ENCODE measurements at places on chromosomes 16 and 17.

DNA sequence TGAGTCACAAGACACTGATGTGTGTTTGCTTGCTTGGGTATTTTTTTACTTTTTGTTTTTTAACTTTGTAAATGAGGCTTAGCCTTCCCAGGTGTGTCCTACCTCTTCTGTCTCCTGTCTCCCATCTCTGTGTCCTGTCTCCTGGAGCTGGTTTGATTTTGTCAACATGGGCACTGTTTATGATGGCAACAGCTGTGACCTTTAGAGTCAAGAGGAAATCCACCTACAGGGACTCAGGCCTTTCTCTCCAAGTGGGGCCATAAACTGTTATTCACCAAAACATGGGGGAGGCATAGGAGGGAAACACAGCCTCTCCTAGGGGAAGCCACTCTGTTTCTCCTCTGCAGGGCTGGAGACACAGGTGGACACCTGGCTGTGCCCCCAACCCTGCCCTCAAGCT is 13.1 kb upstream of the PLCG2 start:
- no peak for DNase-seq

- DNase-seq = no peak
Measured at GRCh38 chr16:53068423-53068833, 13.6 kb downstream of the CHD9 start.

- DNase-seq = no peak
Measured at GRCh38 chr16:25478476-25478875, 213.3 kb upstream of the HS3ST4 start.

DNA sequence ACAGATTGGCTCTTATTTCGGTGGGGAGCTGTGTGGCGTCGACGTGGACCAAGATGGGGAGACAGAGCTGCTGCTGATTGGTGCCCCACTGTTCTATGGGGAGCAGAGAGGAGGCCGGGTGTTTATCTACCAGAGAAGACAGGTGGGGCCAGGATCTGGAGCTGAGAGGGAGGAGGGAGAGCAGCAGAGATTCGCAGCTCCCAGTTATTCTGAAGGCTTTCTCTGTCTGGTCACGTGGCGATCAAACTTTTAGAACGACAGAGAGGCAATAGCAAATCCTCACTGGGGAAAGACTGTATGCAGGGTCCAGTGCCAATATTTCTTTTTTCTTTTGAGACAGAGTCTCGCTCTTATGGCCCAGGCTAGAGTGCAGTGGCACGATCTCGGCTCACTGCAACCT is 22.2 kb downstream of the ITGAL start:
- DNase-seq = no peak

DNA sequence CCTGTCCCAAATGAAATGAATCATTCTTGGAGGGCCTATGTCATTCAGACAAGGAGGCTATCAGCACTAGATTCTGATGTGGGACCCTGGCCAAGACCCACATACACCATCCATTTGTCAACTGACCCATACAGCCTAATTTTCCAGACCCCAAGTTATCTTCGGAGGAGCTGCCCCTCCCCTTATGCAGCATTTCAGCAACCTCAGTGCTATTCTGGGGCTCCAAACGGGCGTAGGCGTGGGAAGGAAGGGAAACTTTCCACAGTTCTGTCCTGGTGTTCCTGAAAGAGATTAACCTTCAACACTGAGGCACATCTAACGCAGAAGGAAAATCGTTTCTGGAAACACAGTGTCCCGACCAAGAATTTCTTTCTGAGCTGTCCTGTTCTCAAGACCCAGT is 86.7 kb downstream of the MYH11 start:
- DNase-seq = no peak

DNA sequence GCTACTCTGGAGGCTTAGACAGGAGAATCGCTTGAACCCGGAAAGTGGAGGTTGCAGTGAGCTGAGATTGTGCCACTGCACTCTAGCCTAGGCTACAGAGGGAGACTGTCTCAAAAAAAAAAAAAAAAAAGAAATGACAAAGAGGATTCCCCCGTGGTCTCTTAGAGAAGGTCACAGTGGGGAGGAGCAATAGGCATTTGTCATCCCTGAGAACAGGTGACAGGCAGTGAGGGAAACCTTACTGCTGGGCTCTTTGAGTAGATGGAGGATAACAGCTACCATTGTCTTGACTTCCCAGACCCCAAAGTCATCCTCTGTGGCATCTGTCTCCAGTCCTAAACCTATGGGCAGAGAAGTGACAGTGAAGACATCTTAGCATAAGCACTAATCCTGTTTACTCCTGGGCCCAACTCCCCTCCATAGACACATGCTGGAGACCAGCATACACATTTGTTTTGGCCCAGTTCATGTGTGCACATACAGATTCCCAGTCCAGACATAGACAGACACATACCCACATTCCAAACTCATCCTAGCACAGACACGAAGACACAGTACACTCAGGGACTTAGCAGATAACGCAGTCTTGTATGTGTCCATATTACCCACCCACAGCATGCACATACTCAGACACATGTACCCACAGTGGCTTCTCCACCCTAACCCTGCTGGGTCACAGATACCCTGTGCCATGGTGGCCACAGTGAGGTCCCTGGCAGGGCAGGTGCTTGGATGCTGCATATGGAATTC is 2.7 kb downstream of the ESRP2 start:
- DNase-seq = no peak

DNA sequence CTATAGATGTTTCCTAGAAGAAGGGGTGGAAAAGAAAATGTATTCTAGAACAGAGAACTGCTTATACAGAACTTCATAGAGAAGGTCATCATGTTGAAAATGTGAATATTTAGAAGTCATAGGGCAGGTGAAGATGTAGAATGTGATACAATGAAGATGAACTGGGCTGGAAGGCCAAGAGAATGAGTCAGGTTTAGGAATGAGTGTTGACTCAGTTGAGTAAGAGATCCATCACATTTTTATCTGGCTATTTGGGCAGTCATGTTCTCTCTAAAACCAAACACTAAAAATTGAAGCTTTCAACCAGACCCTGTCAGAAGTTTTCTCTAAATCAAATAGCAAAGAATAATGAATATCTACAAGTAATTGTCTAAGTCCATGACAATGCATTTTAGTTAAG is 660.5 kb downstream of the KCNJ2 start:
- no peak for DNase-seq

DNA sequence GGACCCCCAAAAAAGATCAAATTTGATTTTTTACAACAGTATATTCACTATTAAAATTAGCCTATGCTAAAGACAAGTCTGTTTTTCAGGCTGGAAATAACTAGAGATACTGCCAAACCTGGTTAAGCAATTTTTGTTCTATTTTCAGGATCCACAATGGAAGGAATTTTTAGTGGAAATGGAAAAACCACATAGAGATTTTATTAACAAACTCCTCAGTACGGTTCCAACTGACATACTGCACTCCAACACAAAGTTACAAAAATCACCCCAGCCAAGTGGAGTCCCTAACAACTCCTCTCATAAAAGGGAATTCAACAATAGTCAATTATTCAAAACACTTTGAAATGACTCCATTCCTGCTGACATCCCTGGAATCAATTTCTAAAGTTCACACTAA is 101.6 kb upstream of the TOB1 start:
- DNase-seq = no peak

All from mucosa of gallbladder (tissue), 1 donor.